EH (cell line): ENCODE measurements at places on chromosomes 2 and 18.

GRCh38 chr2:26017464-26018183, 16.3 kb upstream of the RAB10 start:
- DNase-seq: no peak

DNA sequence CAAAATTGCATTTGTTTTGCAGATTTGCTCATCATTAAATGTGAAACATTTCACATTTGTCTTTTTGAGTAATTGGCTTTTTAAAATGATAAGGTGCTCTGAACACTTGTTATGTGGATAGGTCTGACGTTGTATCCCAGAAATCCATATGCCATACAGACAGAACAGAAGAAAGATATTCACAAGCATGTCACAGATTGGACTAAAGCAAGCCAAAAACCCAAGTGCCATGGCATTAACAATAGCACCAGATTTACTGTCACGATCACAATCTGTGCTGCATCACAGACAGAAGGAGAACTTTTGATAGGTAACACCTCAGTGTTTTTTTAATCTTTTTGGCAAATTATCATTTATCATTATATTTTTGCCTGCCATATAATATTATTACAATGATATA, 272.6 kb downstream of the ARHGAP15 start:
- DNase-seq: no peak

DNA sequence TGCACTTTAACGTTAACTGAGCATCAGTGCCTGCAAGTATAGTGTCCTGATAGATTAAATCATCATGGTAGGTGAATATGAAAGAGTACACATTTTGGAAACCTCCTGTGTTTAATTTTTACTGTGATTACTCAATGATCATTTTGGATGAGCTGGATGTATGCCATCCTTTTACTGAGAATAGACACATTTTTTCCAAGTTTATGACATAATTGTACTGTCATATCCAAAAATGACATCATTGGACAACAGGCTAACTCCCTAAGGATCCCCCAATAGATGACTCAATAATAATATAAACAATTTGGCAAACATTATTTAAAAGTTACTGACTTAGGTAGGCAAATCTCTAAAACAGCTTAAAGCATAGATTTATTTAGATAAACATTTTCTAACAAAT, 410.8 kb upstream of the REG3G start:
- DNase-seq: no peak

DNA sequence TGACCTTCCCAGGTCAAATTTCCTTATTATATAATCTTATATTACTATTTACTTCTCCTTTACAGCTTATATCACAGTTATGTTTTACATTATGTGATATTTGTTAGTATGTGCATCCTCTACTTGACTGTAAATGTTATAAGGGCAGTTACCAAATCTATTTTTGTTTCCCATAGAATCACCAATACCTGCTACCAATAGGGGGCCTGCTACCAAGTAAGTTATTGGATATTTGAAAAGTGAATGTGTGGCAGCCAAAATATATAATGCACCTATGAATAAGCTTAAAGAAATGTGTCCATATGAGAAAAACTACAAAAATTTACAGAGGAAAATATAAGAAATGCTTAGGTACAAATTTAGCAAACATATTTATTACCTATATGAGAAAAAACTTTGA, 23.9 kb upstream of the CTAGE1 start:
- DNase-seq: no peak

DNA sequence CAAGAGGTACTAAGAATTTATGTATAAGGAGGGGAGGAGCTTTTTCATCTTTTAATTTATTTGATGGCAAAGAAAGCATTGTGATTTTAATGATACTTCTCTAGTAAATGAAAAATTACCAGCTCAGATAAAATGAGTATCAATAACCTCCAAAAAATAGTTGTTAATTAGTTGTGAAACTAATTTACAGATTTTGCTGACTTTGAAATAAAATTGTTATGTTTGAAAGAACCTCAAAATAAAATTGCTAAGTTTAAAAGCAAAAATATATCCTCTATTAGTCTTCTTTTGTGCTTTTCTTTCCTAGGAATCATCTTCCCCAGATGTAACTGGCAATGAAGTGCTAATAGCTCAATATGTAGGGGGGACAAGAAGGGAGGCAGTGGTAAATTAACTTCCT, 36.5 kb downstream of the ZC3H6 start:
- no peak for DNase-seq

DNA sequence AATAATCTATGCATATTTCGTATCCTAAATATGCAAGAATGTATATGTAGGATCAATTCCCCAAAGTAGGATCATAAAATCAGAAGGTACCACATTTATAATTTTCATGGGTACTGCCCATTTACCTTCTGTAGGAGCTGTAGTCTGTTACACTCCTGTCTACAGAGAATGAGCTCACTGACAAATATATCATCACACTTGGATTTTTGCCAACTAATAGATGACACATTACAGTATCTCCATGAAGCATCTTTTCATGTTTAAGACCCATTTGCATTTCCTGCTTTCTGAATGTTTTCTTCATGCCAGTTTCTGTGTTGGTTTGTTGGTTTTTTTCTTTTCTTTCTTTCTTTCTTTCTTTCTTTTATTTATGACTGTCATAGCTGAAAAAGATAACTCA, 70.9 kb upstream of the EML6 start:
- peak; percentile 47 for DNase-seq

- no peak for DNase-seq
These were observed 59.8 kb downstream of the NDUFA10 start for GRCh38 chr2:239965318-239965717.

- DNase-seq: no peak
These were observed 18.9 kb upstream of the SCYGR2 start for GRCh38 chr2:227579791-227580190.

DNA sequence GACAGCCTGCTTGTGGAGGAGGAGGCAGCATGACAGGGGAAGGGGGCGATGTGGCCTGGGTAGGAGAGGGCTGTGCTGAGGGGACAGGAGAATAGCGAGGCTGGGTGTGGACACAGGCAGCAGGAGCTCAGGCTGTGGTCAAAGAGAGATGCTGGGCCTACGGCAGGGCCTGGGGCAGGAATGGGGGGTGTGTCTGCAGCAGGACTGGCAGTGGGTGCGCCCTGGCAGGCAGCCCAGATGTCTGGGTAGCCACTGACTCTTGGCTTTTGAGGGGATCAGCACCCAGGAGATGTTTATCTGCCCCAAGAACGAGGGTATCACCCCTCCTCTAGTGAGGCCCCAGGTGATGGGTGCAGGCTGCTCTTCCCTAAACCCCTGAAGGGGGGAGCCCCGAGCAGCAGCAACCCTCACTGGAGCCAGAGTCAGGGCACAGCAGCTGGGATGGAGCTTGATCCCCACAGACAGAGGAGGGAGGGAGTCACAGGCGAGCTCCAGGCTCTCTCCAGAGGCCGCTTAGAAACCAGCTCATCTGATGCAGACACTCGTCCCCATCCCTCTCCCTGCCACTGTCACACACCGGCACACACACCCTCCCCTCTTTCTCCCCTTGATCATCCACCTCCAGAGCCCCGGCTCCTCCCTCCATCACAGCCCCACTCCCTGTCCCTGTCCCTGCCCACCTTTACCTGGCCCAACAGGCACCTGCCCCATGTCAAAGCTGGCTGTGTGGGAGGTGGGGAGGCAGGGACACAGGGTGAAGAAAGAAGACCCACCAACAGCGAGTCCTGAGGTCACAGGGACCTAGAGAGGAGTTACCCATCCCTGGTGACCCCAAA, 29.8 kb upstream of the TNS1 start:
- DNase-seq: no peak

GRCh38 chr18:42931491-42931890, 184.0 kb downstream of the RIT2 start:
- DNase-seq: no peak

- peak; percentile 29 for DNase-seq
These were observed 104.4 kb downstream of the LIPG start for GRCh38 chr18:49666045-49666775.

DNA sequence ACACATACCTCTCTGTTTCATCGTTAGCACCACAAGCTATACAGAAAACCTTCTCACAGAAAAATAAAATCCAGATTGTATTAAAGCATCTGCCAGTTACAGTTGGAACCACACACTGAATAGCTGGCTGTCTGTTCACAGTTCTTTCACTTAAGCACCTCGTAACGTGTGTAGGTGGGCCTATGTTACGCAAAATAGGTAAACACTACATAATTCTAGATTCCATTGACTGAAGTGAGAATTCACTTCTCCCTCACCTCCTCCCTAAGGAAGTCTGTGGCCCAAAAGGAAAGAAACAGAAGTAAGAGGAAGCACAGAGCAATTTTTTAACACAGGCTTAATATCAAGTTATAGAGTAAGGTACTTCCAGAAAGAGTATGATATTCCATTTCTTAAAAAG, 24.9 kb downstream of the PELI1 start:
- DNase-seq: no peak

GRCh38 chr2:30421604-30422443, 25.2 kb upstream of the LCLAT1 start:
- DNase-seq: peak; percentile 88

GRCh38 chr2:186641132-186641806, 51.4 kb downstream of the ITGAV start:
- no peak for DNase-seq

GRCh38 chr2:237359518-237359840, 54.5 kb downstream of the COL6A3 start:
- DNase-seq: no peak

GRCh38 chr2:33265584-33266338, 210.7 kb upstream of the RASGRP3 start:
- DNase-seq: no peak

GRCh38 chr2:96554293-96555145, 18.0 kb downstream of the ARID5A start:
- peak; percentile 68 for DNase-seq

DNA sequence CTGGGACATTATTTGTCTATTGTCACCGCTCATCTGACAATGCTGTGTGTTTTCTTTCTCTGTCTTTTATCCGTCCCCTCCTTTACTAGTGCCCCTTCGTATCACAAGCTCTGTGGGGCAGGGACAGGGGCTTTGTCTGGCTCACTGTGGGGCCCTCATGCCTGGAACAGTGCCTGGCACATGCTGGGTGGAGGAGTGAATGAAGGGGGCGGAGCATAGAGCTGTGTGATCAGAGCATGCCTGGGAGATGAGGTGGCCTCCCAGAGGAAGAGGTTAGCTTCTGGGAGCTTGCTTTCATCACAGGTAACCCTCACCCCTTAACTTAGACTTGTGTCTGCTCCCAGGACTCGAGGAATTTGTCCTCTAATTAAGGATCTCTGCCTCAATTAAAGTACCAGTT, 16.4 kb downstream of the MTCL1 start:
- peak; percentile 75 for DNase-seq
